ENCODE measurements at places on chromosomes 12 and 14.

DNA sequence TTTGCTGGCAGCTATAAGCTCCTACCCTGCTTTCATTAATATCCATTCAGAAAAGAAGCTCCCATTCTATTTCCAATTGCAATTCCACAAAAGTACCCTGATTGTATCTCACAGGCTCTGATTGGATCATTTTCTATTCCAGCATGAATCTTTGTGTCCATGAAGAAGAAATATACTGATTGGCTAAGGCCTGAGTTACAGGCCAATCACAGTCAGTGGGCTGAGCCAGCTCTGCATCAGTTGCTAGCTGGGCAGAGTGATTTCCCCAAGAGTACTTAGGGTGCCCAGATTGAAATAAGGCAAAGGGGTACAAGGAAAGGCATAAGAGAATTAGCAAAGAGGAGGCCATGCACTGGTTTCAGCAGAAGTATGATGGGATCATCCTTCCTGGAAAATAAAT is 14.4 kb downstream of the ART4 start:
- DNase-seq: no peak

DNA sequence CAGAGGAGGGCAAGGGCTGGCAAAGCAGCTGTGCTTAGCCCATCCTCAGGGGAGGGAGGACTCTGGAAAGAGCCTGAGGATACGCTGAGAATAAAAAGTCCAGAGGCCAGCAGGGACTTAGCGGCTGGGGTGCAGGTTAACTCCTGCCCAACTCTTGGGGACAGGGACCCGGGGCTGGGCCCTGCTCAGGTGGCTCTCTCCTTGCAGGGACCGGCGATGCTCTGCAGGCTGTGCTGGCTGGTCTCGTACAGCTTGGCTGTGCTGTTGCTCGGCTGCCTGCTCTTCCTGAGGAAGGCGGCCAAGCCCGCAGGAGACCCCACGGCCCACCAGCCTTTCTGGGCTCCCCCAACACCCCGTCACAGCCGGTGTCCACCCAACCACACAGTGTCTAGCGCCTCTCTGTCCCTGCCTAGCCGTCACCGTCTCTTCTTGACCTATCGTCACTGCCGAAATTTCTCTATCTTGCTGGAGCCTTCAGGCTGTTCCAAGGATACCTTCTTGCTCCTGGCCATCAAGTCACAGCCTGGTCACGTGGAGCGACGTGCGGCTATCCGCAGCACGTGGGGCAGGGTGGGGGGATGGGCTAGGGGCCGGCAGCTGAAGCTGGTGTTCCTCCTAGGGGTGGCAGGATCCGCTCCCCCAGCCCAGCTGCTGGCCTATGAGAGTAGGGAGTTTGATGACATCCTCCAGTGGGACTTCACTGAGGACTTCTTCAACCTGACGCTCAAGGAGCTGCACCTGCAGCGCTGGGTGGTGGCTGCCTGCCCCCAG is 2.8 kb downstream of the B3GNT4 start:
- DNase-seq: no peak

GRCh38 chr14:36057452-36058116 is 118.9 kb downstream of the PTCSC3 start:
- DNase-seq: no peak

DNA sequence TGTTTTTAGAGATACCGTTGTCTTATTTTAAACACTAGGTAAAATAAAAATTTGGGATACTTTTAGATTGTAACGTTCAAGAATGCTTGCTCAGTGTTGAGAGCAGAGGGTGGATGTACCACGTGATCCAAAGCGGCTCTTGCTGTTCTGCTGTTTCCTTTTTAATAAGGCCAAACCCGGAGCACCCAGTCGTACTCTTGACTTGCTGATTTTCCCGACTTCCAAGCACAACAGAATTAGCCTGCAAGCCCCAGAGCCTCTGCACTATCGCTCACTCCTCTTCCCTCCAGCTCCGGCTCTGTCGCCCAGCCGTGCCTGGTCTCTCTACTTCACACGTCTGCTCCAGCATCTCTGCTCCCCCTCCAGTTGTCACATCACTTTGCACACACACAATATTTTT is 77.3 kb downstream of the EMP1 start:
- no peak for DNase-seq

DNA sequence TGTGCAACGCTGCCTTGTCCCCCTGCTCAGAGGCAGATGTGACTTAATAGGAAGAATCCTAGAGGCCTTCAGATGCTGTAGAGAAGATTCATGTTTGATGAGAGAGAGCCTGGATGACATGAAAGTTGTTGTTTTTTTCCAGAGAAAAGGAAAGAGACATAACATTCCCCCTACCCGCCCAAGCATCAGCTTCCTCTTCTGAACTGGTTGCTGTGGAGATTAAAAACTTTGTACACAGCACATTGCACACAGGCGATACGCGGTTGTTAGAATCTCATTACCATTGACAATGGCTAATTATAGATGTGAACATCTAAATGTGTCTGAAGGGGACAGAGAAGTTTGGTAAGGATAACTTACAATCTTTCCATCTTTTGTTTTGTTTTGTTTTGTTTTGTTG is 13.6 kb upstream of the ETFBKMT start:
- DNase-seq: no peak

- no peak for DNase-seq
Observed at GRCh38 chr14:45686771-45687170, 433.8 kb upstream of the MIS18BP1 start.

GRCh38 chr12:70854138-70854537 is 66.4 kb downstream of the PTPRR start:
- DNase-seq: no peak

GRCh38 chr14:68797121-68797670 is 4.3 kb upstream of the ZFP36L1 start:
- DNase-seq: no peak

GRCh38 chr12:81084811-81085350 is 7.0 kb downstream of the ACSS3 start:
- no peak for DNase-seq

GRCh38 chr12:102824218-102824835 is 92.7 kb downstream of the PAH start:
- no peak for DNase-seq

GRCh38 chr14:75196468-75196867 is 20.1 kb upstream of the TMED10 start:
- DNase-seq: no peak

GRCh38 chr14:68607081-68607866 is 185.6 kb downstream of the ZFP36L1 start:
- no peak for DNase-seq

DNA sequence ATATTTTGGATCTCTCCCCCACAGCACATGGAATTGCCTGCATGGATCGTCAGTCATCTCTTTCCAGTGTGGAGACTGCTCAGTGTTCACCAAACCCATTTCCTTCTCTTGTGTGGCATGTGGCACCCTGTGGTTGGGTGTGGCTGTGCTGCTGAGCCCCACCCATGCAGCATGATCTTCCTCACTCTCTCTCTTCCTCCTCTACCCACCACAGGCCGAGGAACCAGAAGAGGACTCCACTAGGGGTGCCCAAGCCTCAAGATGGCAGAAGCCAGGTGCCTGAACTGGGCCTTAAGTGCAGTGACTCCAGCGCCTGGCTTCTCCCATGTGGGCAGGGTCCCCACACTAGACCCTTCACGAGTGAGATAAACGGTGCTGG is 66.8 kb upstream of the GPR68 start:
- DNase-seq: no peak

DNA sequence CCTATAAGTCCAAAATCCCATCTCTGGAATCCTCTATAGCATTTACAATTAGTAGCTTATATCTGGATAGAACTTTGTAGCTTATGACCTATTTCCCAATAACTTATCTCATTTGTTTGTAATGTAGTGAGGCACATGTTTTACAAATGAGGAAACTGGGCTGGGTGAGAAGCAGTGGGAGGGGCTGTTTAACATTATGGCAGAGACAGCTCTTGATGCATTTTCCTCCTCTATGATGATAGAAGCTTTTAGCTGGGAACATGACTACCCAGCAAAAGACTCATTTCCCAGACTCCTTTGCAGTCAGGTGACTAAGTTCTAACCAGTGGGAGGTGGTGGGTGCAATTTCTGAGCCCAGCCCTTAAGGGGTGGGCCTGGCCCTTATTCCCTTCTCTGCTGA is 179.7 kb downstream of the TTC8 start:
- no peak for DNase-seq

- no peak for DNase-seq
Observed at GRCh38 chr12:31773223-31773750, 44.5 kb upstream of the AMN1 start.

GRCh38 chr12:82919388-82920054 is 232.8 kb downstream of the TMTC2 start:
- DNase-seq: no peak

- DNase-seq: no peak
Observed at GRCh38 chr14:95018821-95019220, 138.5 kb downstream of the DICER1 start.

GRCh38 chr14:73047808-73048207 is 10.5 kb upstream of the RBM25 start:
- DNase-seq: no peak

GRCh38 chr14:70027785-70028428 is 148.7 kb downstream of the SMOC1 start:
- DNase-seq: peak; percentile 17

DNA sequence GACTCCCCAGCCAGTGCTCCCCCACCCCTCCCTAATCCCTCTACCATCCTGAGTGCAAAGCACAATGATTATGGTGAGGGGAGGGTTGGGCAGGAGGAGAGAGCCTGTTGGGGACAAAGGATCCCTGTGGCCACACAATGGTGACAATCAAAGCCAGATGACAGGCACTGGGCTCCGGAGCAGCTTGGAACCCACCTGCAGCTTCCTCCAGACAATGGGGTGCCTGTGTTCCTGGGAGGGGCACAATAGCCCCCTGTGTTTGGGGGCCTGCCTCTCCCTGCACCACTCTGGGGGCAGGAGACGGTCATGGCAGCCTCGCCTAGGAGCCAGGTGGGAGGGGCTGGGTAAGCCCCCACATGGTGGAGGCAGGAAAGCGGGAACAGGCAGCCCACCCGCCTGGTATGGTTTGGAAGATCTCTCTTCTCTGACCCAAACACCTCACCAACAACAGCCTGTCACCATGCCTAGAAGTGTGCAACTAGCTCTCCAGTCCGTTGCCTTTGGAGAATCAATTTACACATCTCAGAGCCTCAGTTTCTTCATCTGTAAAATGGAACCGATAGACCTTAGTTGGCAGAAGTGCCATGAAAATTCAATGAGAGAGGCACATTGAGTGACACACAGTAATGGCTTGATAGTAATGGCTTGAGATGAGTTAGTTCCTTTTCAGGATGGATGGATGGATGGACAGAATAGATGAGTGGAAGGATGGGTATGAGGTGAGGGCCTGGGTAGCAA is 53.0 kb downstream of the MVK start:
- DNase-seq: no peak

DNA sequence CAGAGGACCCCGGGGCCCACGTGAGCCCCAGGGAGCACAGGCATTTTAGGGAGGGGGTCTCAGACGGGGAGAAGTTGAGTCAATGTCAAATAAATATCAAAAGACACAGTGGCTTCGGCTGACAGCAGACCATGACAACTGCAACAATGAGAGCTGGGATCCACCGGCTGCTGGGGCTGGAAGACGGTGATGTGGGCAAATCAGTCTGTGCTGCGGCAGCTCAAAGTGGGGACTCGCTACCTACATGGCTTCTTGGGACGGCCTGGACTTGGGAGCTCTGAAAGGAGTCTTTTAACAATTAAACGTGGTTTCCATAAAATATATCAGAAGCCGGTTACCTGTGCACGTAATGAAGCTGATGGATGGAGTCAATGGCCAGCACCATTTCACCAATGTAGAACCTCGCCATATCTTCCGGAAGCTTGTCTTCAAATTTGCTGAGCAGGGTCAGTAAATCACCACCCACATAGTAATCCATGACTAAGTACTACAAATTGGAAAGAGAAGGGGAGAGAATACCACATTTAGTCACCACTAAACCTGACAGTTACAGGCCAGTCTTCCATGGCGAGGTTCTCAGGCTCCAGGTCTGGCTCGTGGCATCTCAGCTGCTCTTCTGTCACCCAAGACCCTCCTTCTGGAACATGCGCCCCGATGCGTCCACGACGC is 58.0 kb downstream of the CDC42BPB start:
- DNase-seq: no peak

- DNase-seq: no peak
Observed at GRCh38 chr14:101474563-101475455, 86.5 kb upstream of the DIO3 start.

- no peak for DNase-seq
Observed at GRCh38 chr12:40587970-40588369, 104.3 kb upstream of the CNTN1 start.
